ENCODE measurements at places on chromosomes 7 and 10. TPM values are rescaled to one million over a fixed set of nuclear protein-coding genes. Genes with fewer than 3 reads are reported as not detected.

GRCh38 chr7:103150192-103150591 lies 1.3 kb upstream of the NAPEPLD start:
- no peak for DNase-seq
- peaks cover 32% of the 10 kb centered on the region for H3K4me1 ChIP-seq
- H3K27me3 ChIP-seq, result no peaks in the 10 kb centered on the region
- peak overlapping the region; percentile 99 for H3K27ac ChIP-seq

GRCh38 chr7:138842111-138842510 lies 44.1 kb upstream of the ATP6V0A4 start:
- H3K36me3 ChIP-seq, result no peaks in the 10 kb centered on the region
- DNase-seq, result no peak
- H3K27ac ChIP-seq, result no peak overlapping the region
- H3K27me3 ChIP-seq, result peaks cover 12% of the 10 kb centered on the region
- no peaks in the 10 kb centered on the region for H3K4me1 ChIP-seq

- H3K4me3 ChIP-seq, result no peak overlapping the region
- peaks cover 4% of the 10 kb centered on the region for H3K27me3 ChIP-seq
- no peak overlapping the region for H3K27ac ChIP-seq
- H3K36me3 ChIP-seq, result no peaks in the 10 kb centered on the region
- no peak for DNase-seq
- H3K4me1 ChIP-seq, result no peaks in the 10 kb centered on the region
These were observed 18.1 kb downstream of the LRMDA start for GRCh38 chr10:75449382-75450074.

- peaks cover 60% of the 10 kb centered on the region for H3K36me3 ChIP-seq
- H3K27me3 ChIP-seq, result no peaks in the 10 kb centered on the region
- peaks cover 9% of the 10 kb centered on the region for H3K4me1 ChIP-seq
- H3K27ac ChIP-seq, result no peak overlapping the region
- H3K4me3 ChIP-seq, result no peak overlapping the region
These were observed 189.9 kb downstream of the ZEB1 start for GRCh38 chr10:31508882-31509281.

GRCh38 chr10:12700557-12700874 lies 301.0 kb downstream of the CCDC3 start:
- peaks cover 13% of the 10 kb centered on the region for H3K4me1 ChIP-seq
- no peaks in the 10 kb centered on the region for H3K36me3 ChIP-seq
- no peaks in the 10 kb centered on the region for H3K27me3 ChIP-seq

DNA sequence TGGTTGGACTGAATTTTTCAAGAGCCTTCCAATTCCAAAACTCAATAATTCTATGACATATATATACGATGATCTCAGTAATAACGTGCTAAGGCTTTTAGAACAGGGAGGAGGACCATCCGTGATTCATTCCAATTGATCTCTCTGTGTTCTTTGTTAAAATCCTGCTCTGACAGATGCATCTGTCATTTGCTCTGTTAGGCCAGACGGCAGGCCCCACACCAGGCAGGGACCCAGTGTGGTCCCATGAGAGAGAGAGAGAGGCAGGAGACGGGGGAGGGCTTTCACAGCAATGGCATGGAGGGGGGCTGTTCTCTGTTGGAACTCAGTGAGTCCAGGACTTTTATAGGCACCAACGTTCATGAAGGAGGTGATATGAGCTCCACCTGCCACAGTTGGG lies 160.0 kb upstream of the INSYN2A start:
- H3K27ac ChIP-seq, result no peak overlapping the region
- H3K4me3 ChIP-seq, result no peak overlapping the region
- no peak for DNase-seq

DNA sequence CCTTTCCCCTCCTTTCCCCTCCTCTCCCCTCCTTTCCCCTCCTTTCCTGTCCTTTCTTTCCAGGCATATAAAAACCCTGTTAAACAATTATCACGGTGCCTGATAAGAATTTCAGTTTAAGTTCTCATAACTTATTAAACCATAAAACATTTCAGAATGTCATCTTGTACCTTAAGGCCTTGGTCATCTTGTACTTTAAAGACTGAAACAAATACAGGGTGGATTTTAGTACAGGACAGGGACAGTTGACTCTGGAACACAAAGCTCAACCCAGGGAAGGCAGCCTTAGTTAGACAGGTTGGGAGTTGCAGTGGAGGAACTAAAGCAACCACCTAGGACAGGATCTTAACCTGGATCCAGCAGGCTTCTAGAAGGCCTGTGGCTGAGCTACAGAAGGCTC lies 1.2 kb downstream of the AGR3 start:
- no peak overlapping the region for H3K27ac ChIP-seq
- no peaks in the 10 kb centered on the region for H3K4me1 ChIP-seq
- H3K27me3 ChIP-seq, result no peaks in the 10 kb centered on the region
- no peak overlapping the region for H3K4me3 ChIP-seq
- H3K36me3 ChIP-seq, result no peaks in the 10 kb centered on the region
- DNase-seq, result no peak

DNA sequence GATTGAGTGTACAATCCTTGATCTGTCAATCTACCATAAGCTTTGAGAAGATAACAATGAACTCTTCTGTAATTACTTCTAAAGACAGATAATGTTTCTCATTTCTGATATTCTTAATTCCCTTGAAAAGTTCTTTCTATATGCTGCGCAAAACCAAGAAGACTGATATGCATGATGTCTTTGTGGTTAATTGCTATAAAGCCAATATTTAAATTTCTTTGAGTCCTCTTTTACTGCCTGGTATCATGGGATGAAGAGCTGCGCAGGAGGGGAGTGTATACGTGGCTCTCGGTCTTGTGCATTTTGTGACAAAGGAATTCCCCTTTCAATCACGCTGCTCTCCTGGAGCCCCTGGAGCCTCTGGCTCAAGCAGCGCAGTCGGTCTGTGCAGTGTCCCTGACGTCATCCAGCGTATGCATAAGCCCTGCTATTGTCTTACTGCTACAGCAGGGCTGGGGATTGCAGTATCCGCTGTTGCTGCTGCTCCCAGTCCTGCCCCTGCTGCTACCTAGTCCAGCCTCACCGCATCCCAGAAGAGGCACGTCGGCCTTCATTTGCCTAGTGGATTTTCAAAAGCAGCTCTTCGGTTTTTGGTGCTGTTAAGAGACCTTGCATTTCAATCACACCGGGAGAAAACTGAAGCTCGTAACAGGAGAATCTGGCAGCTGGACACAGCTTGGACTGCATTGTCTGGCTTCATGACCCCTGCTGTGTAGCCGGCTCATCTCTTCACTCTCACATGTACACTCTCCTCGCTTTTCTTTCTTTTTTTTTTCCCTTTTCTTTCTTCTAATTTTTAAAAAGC lies 66.7 kb downstream of the ST7 start:
- H3K4me1 ChIP-seq, result peaks cover 19% of the 10 kb centered on the region
- DNase-seq, result no peak
- H3K36me3 ChIP-seq, result no peaks in the 10 kb centered on the region
- no peak overlapping the region for H3K4me3 ChIP-seq
- H3K27ac ChIP-seq, result no peak overlapping the region

DNA sequence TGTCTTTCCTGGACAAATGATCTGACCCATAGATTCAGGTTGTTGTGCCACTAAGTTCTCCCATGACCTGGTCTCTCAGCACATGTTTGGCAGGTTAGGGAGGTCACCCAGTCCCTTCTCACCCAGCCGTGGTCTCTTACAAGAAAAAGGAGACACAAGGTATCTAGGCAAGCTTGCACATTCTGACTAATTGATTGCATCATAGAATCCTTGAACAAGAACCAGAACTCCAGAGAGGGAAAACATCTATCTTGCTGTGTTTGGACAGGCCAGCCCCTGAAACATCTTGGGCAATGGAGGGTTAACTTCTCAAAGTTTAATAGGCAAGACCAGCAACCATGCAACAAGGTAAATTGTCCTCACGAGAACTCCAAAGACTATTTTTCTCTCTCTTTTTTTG lies 8.5 kb upstream of the HK1 start:
- no peak overlapping the region for H3K4me3 ChIP-seq
- no peaks in the 10 kb centered on the region for H3K36me3 ChIP-seq
- no peak overlapping the region for H3K27ac ChIP-seq
- H3K27me3 ChIP-seq, result no peaks in the 10 kb centered on the region
- DNase-seq, result no peak

GRCh38 chr10:7571981-7572380 lies 94.8 kb downstream of the ITIH5 start:
- H3K27me3 ChIP-seq, result no peaks in the 10 kb centered on the region
- no peak overlapping the region for H3K27ac ChIP-seq
- no peak overlapping the region for H3K4me3 ChIP-seq
- no peaks in the 10 kb centered on the region for H3K36me3 ChIP-seq
- H3K4me1 ChIP-seq, result no peaks in the 10 kb centered on the region

DNA sequence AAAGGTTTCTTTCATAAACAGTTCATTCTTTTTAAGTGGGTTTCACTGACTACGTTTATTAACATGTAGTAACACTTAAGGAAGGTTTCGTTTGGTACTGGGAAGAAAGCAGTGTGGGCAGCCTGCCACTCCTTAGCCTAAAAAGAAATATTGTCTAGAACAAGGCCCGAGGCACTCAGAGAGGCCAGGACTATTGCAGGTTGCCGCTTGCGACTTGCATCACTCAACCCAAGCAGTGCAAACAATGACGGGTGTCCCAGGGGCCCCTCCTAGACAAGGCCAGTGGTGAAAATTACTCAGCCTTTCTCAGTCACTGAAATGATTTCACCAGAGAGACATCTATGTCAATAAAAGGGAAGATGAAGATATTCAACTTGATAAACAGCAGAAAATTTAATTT lies 243.9 kb downstream of the SNX13 start:
- peaks cover 3% of the 10 kb centered on the region for H3K4me1 ChIP-seq
- no peak overlapping the region for H3K4me3 ChIP-seq
- H3K27ac ChIP-seq, result no peak overlapping the region

TCERG1L gene
- total RNA-seq, result not detected

UPK3B gene
- 1.3 TPM for total RNA-seq

OR2A1 gene
- total RNA-seq, result 0.06 TPM

ANKRD61 gene
- total RNA-seq, result not detected

NRBF2 gene
- total RNA-seq, result 26.9 TPM

CFAP69 gene
- total RNA-seq, result not detected

CNOT4 gene
- 26.8 TPM for total RNA-seq

RARRES2 gene
- total RNA-seq, result not detected

XRCC2 gene
- 14.6 TPM for total RNA-seq

DDC gene
- total RNA-seq, result not detected

All from activated CD4-positive, alpha-beta T cell treated with anti-CD3 and anti-CD28 coated beads, Interleukin-2, amount 10 ng/mL, durations not matched to agents 7 days and 5 days (primary cell).